ENCODE measurements at places on chromosomes 2 and 18.

GRCh38 chr2:112001942-112002341 is 53.1 kb upstream of the TMEM87B start:
- DNase-seq: no peak

DNA sequence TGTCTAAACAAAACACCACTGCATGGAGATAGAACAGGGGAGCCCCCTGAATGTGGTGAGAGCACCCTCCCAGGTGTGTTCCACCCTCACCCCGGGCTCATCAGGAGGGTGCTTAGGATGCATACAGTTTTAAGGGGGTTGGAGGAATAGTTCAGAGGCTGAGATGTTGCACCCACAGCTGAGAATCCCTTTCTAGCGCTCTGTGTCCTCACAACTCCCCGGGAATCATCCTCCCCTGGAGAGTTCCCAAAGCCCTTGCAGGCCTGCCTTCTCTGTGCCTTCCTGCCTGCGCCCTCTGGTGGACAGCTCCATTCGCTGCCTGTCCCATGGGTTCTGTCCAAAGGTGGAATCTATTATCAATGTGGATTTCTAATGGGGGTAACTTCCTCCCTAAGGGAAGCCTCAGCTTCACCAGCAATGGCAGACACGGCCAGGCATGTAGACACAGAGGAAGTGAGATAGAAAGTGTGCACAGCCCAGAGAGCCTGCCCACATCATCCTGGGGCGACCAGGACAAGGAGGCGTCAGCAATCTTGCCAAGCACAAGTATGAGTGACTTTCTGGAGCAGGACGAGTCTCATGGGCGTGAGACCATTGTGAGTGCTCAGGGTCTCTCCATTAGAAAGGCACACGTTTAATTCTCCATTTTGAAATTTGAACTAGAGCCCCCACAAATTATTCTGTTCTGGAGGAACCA is 1.2 kb upstream of the UGT1A5 start:
- peak; percentile 61 for DNase-seq

DNA sequence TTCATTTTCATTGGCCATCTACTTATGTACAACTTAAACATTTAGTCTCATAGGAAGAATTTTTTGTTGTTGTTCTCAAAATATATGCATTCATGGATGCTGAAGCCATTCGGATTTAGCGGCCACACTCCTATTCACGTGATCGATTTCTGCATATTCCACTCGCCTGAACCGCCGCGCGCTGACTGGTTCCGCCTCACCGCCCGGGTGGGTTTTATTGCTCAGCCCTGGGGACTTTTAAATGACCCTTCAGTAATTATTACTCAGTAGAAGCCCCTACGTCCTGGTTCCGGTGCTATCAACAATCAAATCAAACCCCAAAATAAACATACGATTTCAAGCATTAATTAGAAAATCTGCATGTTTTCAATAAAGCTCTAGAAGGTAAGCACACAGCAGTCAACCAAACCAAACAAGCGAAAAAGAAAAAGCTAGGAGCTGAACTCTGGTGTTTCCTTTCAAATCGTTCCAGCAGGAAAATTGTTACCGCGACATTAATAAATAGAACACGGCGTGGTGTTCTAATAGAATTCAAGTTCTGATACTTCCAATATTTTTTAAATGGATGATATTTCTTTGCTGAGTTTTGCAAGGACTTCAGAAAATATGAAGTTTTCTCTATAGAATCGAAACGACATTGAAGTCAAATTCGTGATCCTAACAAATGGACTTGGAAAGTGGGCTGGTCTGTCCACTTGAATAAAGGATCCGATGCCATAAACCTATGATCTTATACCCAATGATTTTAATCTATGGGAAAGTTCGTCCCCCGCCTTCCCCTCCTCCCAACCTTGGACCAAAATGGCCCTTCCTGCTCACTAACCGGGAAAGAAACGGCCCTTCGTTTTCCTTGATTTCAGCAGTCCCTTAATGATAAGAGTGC is 9.3 kb downstream of the PAX3 start:
- DNase-seq: no peak

GRCh38 chr2:148653437-148653836 is 8.9 kb downstream of the EPC2 start:
- no peak for DNase-seq

DNA sequence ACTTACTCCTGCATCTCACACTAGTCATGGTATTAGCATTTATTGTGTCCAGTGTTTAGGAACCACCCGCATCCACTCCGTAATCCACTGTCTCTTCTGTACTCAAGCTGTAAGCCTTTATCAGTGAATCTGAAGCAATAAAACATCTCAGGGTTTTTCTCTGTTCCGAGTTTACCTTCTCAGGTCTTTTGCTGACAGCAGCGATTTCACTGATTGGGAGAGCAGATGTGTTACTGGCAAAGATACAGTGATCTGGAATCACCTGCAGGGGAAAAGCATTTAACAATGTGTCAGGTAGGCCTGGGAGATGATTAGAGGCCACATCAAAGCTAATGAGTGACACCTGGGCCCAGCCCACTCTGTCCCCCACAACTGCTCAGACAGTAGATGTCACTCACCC is 24.6 kb downstream of the GAREM2 start:
- no peak for DNase-seq

GRCh38 chr2:152335016-152335725 is at the start of gene FMNL2:
FMNL2 (plus strand) TSS chr2:152335174.
- DNase-seq: peak; percentile 39

DNA sequence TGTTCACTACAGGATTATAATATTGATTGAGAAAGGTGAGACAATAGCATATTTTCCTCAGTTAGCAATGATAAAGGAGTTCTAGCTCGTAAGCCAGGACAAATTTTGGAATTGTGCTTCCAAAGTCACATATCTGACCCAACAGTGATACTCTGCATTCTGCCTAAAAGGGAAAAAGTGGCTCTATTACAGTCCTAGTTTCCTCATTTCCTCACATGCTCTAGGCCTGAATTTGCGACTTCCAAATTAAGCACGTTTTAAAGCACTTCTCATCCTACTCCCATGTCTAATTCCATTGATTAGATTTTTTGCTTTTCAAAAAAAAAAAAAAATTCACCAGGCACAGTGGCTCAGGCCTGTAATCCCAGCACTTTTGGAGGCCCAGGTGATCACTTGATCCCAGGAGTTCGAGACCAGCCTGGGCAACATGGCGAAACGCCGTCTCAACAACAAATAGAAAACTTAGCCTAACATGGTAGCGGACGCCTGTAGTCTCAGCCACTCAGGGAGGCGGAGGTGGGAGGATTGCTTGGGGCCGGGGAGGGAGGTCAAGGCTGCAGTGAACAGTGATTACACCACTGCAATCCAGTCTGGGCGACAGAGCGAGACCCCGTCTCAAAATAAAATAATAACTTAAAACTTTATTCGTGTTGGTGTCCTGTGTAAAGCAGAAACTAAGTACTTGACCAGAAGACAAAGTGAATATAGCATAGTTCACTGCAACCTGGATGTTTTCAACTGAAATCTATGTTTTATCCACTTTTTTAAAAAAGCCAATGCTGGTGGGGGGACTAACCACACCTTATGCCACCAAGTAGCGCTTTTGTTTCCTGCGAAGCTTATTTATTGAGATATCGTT is 1.5 kb downstream of the ESCO1 start:
- DNase-seq: no peak

GRCh38 chr2:99974682-99975375 is 167.6 kb downstream of the AFF3 start:
- no peak for DNase-seq

GRCh38 chr18:11224153-11224552 is 74.8 kb upstream of the PIEZO2 start:
- no peak for DNase-seq

DNA sequence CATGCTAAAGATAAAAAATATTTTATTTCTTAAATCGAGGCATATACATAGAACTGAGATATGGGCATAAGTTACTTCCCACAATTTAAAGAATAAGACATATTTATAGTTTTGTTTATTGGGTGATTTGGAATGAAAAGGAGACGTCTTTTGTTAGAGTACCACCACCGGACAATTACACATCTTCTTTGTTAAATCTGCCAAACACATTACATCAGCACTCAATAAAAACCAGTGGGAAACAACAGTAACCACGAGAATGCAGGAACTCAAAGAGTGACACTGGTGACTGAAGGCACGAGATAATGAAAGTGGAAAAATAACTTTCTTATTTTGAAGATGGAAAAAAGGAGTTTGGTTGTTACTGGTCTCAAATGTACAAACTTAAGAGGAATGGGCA is 92.6 kb upstream of the TFCP2L1 start:
- no peak for DNase-seq

DNA sequence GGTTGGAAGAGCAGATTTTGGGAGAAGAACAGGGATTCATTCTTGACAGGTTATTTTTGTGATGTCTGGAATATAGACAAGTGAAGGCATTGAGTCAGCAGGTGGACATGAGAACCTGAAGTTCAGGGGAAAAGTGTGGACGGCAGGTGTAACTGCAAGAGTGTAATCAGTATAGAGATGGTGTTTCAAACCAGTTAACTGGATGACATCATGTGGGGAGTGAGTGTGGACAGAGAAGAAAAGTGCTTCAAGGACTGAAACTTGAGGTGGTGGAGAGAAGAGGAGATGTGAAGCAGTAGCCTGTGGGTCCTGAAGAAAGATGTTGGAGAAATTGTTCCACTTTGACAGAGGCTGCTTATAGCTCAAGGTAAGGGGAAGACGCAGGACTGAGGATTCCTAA is 7.1 kb downstream of the IL1RL1 start:
- DNase-seq: no peak

GRCh38 chr18:33424266-33424946 is 16.1 kb downstream of the CCDC178 start:
- no peak for DNase-seq

DNA sequence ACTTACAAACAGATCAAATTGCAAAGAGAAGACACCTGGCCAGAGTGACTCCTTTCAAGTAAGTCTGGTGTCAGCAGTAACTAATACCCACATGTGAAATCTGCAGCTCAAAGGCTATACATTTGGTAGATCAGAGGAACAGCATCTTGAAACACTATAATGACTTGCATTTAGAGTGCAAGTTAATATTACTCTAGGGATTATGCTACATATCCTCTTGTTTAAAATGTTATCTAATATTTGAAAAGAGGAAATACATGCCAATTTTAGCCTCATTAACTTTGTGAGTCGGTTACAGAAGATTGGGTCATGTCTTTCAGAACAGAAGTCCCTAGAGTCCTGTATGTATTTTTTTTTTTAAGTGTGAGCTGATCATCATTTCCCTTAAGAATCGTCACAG is 15.2 kb downstream of the LANCL1 start:
- DNase-seq: no peak

DNA sequence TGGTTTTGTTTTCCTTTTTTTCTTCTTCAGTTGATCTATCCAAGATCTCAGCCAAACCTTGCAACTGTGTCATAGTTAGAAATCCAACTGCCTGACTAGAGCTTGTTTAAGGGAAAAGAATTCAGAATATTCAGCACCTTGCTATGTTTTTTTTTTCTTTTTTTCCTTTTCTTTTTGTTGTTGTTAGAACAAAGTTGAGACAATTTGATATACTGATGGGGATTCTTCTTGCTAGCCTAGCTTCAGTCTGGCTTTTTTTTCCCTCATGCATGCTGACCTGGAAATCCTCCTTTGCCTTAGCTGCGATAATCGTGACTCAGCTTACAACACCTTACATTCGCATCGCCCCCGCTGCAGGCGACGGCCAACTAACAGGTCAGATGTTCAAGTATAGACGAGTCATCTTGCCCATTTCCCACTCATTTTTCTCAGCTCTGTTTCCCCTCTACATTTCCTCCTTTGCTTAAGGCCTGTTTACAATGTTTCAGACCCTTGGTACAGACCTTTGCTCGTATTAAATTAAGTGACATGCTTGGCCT is 487.2 kb upstream of the RAB12 start:
- no peak for DNase-seq
